ENCODE measurements at places on chromosomes 2 and 18.

DNA sequence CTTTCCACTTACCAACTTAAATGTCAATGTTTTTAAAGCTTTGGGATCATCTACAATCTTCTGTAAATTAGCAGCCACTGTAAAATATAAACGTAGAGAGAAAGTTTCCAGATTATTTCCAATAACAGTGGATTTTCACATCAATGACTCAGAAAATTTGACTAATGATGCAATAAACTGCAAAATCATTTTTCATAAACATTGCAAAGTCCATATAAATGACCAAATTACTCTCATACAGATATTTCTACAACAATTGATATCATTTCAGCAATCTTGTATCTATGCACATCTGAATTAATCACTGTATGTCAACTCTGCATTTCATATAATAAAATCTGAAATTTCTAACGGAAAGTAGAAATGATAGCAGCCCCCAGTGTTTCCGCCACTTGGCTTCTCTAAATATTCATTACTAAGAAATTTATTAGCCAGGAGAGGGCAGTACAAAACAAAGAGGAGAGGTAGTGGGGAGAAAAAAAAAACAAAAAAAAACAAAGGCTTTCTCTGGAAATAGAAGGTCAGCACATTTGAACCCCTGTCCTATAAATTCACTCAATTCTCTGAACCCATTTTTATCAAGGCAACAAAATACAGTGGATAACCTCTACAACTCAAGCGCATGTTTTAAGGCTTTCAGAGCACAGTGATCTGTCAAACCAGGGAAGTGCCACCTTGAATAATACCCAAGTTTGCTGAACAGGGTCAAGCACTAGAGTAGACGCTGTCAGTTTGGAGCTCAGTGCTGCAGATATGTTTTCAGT, 282.6 kb downstream of the STK39 start:
- DNase-seq = peak; percentile 2

DNA sequence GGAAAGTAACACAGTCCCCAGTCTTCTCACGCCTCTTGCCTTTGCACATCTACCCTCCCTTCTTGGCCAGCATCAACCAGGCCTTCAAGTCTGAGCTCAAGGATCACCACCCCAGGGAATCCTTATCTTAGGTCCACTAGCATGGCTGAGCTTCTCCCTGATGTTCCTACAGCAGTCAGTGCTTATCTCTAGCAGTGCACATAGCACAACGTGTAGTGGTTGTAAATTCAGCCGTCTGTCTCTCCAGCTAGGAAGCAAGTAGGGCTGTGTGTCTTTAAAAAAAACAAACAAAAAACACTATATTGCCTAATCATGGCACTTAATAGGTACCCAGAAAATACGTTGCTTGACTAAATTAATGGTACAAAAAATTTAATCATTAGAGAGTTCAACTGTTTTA, 29.2 kb downstream of the KCNG3 start:
- no peak for DNase-seq

DNA sequence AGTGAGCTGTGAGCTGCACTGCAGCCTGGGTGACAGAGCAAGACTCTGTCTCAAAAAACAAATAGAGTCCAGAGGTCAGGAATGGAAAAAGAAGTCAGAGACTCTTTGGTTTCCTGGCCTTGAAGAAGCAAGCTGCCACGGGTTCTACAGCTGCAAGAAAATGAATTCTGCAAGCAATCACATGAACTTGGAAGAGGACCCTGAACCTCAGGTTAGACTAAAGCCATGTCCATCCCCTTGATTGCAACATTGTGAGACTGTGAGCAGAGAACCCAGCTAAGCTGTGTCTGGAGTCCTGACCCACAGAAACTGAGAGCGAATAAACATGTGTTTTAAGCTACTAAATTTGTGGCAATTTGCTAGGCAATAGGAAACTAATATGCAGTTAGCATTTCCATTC, 12.9 kb upstream of the MIB1 start:
- no peak for DNase-seq

DNA sequence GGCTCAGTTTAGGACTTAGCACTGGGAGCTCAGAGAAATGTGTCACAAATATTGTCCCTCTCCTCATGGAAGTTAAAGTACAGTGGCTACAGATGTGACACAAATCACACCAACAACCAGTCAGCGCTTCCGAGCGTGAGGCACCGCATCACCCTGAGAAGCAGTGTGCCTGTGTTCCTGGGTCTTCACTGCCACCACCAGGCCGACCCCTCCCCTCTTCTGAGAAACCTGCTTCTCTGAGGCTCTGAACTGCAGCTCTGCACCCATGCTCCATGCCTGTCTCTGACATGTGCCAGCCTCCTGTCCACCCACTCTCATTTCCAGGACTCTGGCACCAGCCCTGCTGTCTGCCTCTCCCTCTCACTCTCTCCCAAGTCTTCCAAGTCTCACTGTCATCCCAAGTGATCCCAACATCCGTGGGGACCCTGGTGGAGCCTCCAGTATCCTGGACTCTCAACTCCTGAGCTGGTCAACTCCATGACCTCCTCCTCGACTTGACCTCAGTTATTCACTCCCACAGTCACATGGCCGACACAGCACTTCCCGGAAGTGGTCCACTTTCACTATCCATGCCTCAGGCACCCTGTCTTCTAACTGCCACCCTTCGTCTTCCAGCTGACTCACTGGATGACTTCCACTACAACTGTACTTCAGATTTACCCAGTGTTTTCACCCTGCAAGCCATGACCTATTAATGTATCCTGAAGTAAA, 73.5 kb downstream of the FBXO15 start:
- DNase-seq = no peak

DNA sequence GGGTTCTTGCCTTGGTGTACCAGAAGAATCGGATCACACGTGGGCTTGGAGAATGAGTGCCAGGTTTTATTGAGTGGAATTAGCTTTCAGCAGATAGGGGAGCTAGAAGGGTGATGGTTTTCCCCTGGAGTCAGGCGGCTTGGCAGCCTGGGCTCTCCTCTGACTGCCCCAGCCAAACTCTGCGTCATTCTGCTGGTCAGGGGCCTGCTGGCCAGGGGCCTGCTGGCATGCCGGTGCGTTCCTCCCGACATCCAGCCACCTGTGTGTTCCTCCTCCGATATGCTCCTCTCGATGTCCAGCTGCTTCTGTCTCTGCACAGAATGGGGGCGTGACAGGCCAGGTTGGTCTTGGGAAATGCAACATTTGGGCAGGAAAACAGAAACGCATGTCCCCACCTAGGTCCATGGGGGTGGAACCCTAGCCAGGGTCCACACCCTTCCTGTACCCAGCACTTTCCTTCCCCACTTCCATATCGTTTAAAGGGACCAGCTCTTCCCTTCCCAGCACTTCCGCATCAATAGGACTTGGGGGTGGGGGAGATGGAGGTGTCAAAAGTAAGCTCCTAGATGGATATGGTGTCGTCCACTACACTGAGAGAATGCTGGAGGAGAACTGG, 85.3 kb downstream of the VWA3B start:
- DNase-seq = no peak

GRCh38 chr2:85925216-85925671, 36.5 kb upstream of the ST3GAL5 start:
- no peak for DNase-seq

- no peak for DNase-seq
Measured at GRCh38 chr2:196479350-196479749, 160.2 kb upstream of the CCDC150 start.

DNA sequence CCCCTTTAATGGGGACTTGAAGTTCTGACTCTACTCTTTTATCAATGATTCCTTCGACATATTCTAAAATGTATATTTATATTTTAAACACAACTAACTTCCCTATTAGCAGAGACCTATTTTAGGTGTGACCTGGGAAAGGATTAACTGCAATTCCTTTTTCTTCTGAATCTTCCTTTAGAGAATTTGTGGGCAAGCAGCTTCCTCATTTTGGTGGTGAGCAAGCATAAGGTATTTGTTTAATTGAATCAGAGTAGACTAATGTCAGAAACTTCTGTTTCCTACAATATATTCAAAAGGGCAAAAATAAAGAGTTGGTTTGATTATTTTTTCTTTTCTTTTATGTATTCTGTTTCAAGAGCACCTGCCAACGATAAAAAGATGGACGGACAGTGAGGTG, 237.0 kb downstream of the IKZF2 start:
- no peak for DNase-seq

DNA sequence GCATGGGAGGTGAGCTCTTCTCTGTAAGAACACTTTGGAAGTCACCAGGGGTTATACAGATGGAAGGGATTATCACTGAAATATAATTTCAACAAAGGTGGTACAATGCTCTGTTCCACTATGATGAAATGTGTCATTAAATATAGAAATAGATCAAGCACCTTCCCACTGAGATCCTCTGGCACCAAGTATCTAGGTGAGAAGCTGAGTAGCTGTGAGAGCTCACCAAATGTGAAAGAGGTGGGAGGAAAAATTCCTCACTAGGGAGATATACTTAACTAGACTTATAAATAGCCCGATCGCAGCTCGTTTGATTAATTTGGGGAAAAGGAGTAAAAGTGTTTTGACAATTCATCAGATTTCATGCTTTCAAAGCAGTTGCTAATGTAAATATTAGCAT, 247.6 kb downstream of the SMAD2 start:
- DNase-seq = no peak
